ENCODE measurements at places on chromosomes 1 and 21.

- DNase-seq = peak; percentile 64
Observed at GRCh38 chr1:185534801-185535200, 199.4 kb upstream of the HMCN1 start.

DNA sequence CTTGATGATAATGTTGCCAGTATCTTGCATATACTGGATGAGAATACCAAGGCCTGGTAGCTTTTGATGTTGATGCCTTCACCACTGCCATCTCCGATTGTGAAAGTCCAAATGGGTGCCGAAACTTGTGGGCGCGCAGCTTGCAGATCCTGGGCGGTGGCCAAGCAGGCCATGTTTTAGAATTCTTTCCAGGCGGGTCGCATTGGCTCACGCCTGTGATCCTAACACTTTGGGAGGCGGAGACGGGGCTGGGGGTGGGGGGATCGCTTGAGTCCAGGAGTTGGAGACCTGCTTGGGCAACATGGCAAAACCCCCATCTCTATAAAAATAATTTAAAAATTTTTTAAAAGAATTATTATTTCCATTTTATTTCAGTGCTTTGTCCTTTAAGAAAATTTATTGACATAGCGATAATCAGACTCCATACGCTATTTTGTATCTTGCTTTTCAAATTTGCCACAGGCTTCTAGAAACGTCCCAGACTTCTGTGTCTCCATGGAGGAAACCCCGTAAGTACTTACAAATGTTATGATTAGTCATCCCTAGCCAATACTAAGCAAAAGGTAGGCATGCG, 592 bp upstream of the ZNF326 start:
- no peak for DNase-seq

DNA sequence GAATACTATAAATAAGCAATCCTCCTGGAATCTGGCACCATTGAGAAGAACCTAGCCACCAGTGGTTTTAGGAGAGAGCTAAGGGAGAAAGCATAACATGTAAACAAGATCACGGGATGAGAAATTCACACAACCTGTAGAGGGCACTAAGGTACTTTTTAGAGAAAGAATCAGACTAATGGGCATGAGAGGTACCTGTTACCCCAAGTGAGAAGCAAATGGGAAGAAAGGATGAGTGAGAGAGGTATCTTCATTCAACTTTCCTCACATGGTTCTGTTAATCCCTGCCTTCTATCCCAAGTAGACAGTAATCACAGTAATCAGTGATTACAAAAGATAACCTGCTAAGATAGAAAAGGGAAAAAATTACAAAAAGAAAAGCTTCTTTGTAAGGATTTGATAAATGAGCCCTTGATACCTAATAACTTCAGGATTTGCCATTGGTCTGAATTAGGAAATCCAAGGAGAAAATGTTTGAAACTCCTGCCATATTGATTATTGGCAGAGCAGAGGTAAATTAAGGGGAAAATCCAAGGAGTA, 251.1 kb upstream of the ADGRL2 start:
- DNase-seq = peak; percentile 50

GRCh38 chr1:74790453-74790852, 57.5 kb downstream of the TYW3 start:
- DNase-seq = no peak

DNA sequence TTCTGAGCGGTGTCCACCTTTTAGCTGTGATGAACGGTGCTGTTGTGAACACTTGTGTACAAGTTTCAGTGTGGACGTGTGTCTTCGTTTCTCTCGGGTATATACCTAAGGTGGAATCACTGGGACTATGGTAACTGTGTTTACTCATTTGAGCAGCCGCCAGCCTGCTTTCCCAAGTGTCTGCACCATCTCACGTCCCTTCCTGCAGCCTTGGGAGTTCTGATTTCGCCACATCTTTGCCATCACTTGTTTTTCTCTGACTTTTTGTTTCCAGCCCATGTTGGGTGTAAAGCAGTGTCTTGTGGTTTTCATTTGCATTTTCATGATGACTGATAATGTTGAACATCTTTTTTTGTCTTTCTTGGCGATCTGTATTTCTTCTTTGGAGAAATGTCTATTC, 40.4 kb downstream of the COL18A1 start:
- no peak for DNase-seq

GRCh38 chr1:13228343-13228781, 2.4 kb upstream of the PRAMEF18 start:
- DNase-seq = no peak

- DNase-seq = no peak
Observed at GRCh38 chr1:76659171-76659940, 207.9 kb upstream of the ST6GALNAC5 start.
